ENCODE measurements at places on chromosomes 2 and 18.

GRCh38 chr2:221075203-221075602 lies 496.9 kb downstream of the EPHA4 start:
- DNase-seq: no peak

DNA sequence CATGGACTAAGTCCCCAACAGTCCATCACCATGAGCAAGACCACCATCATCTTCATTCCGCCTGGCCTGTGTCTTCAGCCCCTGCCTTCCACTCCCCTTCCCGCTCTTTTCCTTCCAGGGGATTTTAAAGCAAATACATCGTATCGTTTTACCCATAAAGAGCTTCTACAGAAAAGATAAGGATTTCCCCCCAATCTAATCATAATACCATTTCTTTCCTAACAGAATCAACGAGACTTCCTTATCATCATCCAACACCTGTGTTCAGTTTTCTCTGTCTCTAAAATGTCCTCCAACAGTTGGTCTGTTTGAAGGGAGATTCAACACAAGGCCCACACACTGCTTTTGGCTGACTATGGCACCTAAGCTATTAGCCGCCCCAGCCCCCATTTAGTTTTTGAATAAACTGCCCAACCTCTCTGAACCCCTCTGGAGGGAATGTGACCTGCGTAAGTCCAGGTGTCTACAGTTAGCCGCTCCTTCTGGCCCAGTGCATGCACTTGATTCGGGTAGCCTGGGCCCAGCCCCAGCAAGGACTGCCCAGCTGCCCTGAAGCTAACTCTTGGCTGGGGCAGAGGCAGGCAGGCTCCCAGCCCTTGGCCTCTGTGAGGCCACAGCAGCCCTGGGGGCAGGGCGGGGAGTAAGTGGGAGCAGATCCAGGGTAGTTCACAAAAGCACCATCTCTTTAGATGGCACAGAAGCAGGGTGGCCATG lies 25.3 kb upstream of the SEMA4C start:
- DNase-seq: no peak

DNA sequence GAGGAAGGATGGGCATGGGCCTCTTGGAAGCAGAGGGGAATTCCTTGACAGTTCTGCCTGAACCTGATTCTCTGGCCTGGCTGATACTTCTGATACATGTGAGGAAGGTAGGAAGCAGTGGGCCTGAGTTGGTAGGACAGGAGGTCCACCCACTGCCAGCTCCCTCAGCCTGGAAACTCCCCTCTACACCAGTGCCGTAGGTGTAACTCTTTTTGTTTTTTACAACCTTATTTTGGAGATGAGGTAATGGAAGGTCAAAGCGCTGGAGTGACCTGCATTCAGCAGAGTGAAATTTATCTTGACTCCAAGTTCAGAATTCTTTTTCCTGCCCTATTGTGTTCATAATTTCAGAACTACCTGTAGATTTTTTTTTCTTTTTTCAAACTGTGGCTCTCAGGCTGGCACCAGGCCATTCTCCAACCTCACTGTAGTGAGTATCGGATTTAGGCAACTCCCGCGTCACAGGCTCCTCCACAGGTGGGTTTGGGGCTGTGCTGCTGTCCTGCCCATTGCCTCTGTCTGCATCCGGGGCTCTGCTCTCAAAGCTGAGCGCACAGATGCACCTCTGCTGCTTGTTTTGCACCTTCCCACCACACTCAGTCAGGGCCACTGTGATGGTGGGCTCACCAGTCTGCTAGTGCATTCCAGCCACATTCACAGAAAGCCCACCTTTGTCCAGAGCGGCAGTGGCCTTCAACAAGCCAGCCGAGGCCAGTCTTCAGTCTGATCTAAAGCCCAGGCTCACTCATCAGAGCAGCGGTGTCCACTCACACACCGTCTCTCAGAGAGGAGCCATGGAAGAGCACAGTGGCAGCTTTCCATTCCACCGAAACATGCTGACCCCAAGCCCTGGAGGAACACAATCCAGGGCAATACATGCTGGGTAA lies 87.2 kb downstream of the UXS1 start:
- DNase-seq: no peak

DNA sequence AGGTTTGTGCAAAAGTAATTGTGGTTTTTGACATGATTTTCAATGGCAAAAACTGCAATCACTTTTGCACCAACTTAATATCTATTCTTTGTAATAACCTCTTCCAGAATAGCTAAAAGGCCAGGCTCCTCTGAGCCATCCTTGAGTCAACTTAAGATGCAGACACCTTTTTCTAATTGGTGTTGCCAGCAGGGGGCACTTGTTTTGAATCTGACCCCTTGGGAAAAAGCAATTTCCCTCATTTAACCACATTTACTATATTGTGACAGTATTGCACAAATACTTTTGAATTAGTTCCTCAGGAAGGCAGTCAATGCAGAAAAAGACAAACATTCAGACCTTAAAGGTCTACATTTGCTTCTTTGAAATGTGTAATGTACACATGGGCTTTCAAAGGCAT lies 78.6 kb upstream of the GALNT5 start:
- no peak for DNase-seq

GRCh38 chr2:147980940-147981528 lies 39.5 kb downstream of the ORC4 start:
- no peak for DNase-seq

GRCh38 chr2:223460774-223461211 lies 141.4 kb downstream of the SCG2 start:
- DNase-seq: no peak

DNA sequence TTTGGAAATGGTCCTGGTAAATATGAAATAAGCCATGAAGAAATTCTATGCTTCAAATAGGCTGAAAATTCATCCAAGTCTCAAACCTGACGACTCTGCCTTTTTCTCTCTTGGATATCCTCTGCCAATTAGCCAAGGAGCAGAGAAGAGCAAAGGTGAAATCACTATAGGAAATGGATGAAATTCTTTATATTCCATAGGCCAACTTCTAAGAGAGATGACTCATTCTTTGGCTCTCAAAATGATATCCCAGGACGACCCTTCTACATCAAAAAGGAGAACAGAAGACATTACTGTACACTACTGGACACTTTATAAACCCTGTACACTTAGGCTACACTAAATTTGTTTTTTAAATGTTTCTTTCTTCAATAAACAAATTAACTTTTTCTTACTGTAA lies 22.7 kb downstream of the PDE1A start:
- no peak for DNase-seq

DNA sequence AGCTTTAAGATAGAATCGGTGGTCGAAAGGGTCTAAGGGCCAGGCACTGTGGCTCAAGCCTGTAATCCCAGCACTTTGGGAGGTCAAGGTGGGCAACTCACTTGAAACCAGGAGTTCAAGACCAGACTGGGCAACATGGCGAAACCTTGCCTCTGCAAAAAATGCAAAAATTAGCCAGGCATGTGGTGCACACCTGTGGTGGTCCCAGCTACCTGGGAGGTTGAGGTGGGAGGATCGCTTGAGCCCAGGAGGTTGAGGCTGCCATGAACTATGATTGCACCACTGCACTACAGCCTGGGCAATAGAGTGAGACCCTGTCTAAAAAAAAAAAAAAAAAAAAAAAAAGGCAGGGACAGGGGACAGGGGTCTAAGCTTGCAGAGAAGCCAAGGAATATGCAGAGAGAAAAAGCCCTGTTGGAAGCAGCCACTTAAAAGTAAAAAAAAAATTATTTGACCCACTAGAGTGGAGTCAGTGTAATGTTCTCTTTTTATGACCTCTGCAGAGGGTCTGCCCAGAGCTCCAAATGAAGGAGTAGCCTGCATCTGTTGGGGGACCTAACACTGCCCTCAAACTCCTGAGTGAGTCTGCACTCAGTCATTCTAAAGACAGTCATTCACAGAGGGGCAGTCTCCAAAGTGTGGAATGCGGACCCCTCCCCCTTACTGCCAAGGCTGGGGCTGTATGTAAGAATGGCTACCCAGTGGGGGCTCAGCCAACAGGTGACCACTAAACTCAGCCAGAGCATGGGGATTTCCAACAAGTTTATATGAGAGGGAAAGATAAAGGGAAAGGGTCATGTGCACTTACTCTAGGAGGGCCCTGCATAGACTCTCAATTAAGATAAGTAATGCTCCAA lies 118.5 kb upstream of the CDCA7 start:
- no peak for DNase-seq

DNA sequence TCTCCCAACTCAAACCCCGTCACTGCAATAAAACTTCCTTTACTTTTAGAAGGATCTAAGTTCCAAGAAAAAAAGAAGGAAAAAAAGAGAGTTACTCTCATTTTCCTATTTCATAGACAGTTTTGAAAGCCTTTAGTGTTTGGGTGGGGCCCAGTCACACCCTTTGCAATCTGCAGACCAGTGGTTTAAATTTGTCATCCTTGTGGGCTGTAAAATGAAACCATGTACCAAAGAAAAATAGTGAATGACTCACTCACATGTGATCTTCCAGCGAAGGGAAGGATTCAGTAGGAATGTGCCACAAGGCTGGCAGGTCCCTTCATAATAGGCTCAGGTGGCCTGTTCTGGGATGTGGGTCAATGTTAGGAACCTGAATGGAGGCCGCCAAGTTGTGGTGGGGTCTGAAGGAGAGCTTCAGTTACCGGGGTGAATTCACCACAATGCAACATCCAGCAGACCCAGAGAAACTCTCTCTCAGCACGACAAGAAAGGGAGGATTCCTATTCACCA lies 28.3 kb downstream of the ANXA4 start:
- no peak for DNase-seq

GRCh38 chr2:240640939-240641338 lies 15.7 kb downstream of the GPR35 start:
- DNase-seq: peak; percentile 13

GRCh38 chr2:133968446-133968845 lies 285.4 kb upstream of the MGAT5 start:
- DNase-seq: no peak

- DNase-seq: no peak
Observed at GRCh38 chr2:43192744-43193651, 33.4 kb downstream of the ZFP36L2 start.

- DNase-seq: no peak
Observed at GRCh38 chr2:156199588-156199987, 132.9 kb downstream of the NR4A2 start.

DNA sequence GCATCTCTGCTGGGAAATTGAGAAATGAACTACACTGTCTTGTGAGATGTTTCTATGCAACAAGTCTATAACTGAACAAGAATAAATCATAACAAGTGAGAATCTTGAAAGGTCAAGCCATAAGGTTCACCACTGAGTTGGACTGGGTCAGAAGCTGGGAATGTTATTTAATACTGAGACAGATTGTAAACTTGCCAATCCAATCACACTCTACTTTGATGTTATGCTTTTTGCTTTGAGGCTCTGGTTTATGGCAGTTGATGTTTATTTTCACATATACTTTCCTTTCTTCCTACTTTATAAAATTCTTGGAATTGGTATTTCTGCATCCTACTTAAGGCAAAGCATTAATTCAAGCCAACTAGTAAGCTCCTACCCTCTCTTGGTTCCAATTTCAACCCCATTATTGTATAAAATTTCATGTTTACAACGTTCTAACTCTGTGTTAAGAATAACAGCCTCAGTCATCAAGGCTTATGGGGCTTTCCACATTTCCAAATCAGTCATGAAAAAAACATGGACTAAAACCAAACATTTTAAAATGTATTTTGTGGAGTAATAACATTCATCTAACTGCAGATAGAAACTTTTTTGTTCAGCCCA lies 533.4 kb downstream of the NYAP2 start:
- no peak for DNase-seq

DNA sequence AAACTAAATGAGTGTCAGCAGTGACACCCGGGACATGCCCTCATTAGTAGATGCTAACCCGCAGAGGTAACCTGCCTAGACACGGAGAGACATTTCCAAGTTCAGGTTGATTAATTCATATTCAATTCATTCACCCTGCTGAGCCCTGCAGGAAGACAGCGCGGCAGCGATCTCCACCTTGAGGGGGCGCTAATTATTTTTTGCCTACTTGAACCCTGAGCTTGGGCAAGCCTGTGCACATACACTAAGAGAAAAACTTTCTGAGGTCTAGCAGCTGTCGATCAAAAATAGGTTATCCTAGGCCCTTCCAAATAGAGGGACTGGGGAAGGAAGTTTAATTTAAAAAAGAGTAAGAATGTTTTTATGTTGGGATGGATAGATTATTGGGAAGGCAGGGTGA lies 1.3 kb upstream of the LYPD6 start:
- no peak for DNase-seq

- no peak for DNase-seq
Observed at GRCh38 chr2:66334237-66335029, 100.5 kb upstream of the MEIS1 start.

DNA sequence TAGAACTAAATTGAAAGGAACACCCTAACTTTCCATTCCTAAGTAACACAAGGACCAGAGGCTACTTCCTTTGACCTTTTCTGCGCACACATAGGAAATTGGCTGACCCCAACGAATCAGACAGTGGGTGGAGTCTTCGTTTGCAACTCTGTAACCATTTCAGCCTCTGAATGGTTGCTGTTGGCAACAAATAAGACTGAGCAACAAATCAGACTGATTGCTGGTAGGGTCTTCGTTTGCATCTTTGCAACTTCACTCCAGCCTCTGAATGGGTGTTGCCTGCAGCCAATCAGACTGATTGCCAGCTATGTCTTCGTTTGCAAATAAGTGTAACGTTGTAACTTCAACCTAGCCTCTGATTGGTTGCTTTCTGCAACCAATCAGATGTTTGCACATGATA lies 34.6 kb downstream of the USP40 start:
- DNase-seq: no peak

- no peak for DNase-seq
Observed at GRCh38 chr18:48627216-48627615, 88.4 kb downstream of the CTIF start.

DNA sequence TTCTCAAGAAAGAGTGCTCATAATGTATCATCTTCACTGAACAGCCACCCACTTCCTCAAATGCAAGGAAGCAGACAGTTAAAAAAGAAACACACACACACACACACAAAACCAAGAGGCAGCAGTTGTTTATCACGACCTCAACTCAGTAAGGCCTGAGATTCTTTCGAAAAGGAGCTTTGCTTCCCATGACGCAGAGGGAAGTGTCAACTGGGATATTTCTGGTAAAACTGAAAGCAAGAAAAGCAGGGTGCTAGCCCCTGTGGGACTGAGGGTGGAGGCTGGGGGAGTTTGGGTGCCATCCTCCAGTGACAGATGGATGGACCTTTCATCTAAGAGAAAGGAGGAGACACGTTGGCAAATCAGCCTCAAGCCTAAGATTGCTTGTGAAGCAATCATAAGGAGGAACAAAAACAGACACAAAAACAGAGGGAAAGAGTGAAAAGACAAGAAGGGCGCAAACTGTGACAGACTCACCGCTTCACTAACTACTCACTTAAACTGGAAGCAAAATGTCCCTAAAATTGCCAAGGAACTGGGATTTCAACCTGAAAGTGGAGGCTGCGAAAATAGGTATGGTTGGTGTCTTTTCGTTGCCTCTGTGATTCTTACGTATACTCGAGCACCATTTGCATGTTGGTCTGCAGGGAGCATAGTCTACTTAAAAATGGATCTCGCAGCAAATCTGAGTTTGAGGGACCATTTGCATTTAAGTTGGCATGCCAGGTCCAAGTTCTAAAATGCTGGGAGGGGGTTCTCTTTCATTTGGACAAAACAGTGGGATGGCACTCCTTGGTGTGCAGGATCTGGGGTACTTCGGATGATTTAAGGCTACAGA lies at the start of gene ARHGAP25:
Gene ARHGAP25, plus strand, starts transcription at position 124 of the 838 bp plus-strand sequence. Its CDS starts 389 bp downstream, at position 513.
- DNase-seq: no peak

- no peak for DNase-seq
Observed at GRCh38 chr2:101063352-101064124, 61.4 kb downstream of the RPL31 start.
